Activated CD8-positive, alpha-beta memory T cell treated with anti-CD3 and anti-CD28 coated beads for 48 hours (primary cell): ENCODE measurements at places on chromosomes 11 and 22.

DNA sequence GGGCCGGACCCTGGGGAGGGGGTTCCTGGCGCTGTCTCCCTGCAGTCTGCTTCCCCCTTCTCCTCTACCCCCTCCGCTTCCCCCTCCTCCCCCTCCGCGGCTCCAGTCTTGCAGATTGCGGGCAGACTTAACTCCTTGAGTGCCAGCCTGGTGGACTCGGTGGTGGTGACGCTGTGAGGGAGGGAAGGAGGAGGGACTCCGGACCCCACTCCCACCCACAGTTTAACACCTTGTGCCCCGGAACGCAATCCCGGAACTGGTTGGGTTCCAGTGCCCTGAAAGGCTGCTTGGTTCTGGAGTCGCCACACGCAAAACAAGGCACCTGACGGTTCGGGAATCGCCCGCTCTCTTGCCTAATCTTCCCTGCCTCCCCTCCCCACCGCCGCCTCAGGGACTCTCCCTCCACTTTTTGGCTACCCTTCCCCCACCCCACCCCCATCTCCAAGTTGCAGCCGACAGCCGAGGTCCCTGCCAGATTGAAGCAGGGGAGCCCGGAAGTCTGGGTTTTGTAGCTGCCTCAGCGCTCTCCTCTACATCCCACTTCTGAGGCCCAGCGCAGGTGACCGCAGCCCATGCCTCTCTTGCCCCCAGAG is 3.9 kb upstream of the BCL9L start:
- peak; percentile 45 for DNase-seq

DNA sequence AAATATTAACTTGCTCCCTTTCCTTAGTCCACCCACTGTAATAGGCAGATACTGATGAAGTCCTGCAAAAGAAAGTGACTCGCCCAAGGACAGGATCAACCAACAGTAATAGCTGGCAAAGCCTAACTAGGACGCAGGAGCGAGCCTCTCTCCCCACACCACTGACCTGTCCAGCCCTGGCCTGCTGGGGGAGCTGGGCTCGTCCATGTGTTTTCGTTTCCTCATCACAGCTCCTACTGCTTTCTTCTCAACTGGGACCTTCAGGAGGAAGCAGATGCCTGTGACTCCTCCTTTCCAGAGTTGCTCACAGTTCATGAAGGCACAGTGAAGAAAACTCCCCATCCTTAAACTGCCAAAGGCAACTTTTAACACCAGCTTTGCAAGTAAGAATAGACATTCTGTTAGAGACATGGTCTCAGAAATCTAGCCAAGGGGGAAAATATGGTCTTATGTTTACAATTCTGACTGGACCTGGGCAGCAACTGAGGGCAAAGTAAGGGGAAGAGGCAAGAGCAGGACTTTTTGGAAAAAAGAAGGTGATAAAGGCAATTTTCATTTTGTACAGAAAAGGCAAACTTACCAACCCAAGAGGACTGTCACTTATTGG is 11.6 kb upstream of the GPHA2 start:
- DNase-seq = no peak

- DNase-seq = no peak
Measured at GRCh38 chr11:3836903-3837302, 3.9 kb downstream of the RHOG start.

DNA sequence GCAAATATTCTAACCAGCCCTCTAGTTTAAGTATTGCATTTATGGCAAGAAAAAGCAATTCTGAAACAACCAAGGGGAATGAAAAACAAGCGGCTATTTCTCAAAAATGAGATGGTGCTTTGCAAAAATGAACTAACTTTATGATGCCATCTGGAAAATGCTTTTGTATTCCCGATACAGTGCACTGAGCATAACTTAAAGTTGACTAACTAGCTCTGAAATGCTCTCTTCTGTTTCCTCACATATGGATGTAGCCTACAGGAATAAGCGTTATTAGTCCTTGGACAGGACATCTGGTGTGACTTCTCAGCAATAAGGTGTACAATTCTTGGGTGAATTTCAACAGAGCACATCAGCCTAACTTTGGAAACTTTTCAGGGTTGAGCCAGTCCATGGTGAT is 228.2 kb upstream of the DDI1 start:
- no peak for DNase-seq

- no peak for DNase-seq
Measured at GRCh38 chr11:73239571-73240189, 21.6 kb downstream of the P2RY2 start.

- DNase-seq = no peak
Measured at GRCh38 chr11:73275381-73275750, 3.2 kb downstream of the P2RY6 start.
